Anterior cingulate cortex (tissue), 58 donors: ENCODE measurements at places on chromosomes 13 and 19.
A peak's percentile ranks its signal among the peaks of the same experiment; 100 is the strongest.

- DNase-seq, result no peak
Observed at GRCh38 chr13:39417643-39418042, 185.3 kb downstream of the LHFPL6 start.

GRCh38 chr19:42140125-42140754, 8.0 kb upstream of the POU2F2 start:
- DNase-seq, result no peak

GRCh38 chr13:89899302-89900103, 1448.0 kb upstream of the MIR17HG start:
- DNase-seq, result no peak

GRCh38 chr19:43934055-43934984, 762 bp downstream of the ZNF45 start:
- DNase-seq, result no peak

DNA sequence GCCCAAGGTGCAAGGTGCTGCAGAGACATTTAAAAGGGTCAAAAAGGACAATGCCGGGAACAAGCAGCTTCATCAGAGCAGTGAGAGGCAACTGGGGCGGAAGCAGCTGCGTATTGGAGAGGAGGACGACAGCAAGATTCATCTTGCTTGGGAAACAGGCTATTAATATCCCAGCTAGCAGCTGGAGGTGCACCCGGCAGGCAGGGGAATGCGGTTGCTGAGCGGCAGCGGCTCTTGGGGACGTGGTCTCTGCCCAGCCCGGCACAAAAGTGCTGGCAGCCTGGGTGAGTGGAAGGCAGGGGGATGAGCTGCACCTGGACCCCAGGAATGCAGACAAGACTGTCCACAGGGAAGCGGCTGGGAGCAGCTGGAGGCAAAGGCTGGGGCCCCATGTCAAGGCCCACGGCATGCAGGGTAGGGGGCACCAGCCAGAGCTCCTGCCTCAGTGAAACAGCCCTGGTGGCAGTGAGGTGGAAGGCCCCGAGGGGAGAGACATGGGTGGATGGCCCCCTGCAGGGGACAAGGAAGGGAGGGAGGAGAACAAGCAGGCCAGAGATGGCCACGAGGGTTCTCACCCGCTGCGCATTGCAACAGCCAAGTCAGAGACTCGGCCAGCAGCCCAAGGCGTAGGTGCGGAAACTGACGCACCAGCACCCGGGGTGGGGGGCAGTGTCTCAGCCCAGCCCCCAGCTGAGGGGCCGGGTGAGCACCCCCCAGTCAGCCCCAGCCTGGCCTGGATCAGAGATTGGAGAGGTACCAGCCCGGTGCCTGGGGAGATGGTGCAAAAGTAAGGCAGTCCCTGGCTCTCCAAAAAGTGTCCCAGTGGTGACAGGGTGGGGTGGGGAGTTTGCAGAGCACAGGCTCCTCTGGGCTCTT, 34.4 kb downstream of the PEPD start:
- DNase-seq, result peak; percentile 25

- DNase-seq, result no peak
Observed at GRCh38 chr19:13963603-13964105, 11.3 kb downstream of the DCAF15 start.

DNA sequence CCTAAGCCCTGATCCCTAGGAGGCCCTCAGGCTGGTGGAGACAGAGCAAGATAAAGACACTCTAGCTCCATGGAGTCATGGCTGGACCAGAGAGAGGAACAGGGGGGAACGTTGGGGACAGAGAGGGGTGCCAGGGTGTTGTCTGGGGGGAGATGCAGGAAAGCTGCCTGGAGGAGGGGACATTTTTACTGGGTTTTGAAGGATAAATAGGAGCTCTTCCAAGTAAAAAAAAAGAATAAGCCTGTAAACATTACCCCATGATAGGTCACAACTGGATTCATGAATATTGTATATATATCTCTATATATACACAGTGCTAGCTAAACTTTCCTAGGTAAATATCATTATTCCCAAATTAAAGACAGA, 714 bp downstream of the HSH2D start:
- no peak for DNase-seq

- DNase-seq, result no peak
Observed at GRCh38 chr13:88526186-88526852, 855.1 kb downstream of the SLITRK5 start.

GRCh38 chr19:29530540-29531457, 5.0 kb downstream of the VSTM2B start:
- DNase-seq, result no peak
